ENCODE measurements at places on chromosomes 11 and 22.
A peak's percentile ranks its signal among the peaks of the same experiment; 100 is the strongest.

GRCh38 chr22:44667829-44668189 is 34.2 kb upstream of the PRR5 start:
- ATAC-seq = peak; percentile 73

GRCh38 chr22:41619979-41620588 is 759 bp downstream of the DESI1 start:
- ATAC-seq = peak; percentile 14

GRCh38 chr11:8261291-8261690 is 2.4 kb downstream of the LMO1 start:
- ATAC-seq = no peak

DNA sequence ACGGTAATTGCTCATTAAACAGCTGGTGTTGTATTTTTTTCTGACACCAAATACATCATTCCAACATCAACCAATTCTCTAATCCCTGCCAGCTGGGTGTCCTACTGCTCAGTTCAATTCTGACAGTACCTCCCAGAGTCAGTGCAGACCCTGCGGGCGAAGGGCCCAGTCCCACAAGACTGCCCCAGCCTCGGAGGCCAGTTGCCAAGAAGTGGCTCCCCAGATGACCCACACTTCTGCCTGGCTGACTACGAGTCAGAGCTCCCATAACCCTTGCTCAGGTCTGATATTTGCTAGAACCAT is 147.2 kb downstream of the CTTN start:
- no peak for ATAC-seq

DNA sequence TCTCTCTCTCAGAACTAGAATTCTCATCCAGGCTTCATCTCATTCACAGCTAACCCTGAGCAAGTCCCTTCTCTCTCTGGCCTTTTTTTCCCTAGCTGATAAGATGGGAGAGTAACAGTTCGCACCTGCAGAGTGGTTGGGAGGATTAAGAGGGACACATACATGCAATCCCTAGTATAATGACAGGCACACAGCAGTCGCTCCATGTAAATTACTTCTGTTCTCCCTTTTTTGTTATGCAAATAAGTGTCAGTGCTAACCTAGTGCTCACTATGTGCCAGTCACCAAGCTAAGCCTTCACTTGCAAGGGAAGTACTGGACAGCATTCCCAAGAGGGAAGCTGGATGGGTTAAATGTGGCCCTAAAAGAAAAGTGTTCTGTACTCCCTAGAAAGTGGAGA is 63.4 kb downstream of the TENM4 start:
- no peak for ATAC-seq

GRCh38 chr11:34358728-34359547 is 1.1 kb upstream of the ABTB2 start:
- peak; percentile 4 for ATAC-seq

- ATAC-seq = peak; percentile 22
These were observed 2.1 kb downstream of the KMT2A start for GRCh38 chr11:118438314-118438931.

- no peak for ATAC-seq
These were observed 29.9 kb downstream of the LRFN4 start for GRCh38 chr11:66886671-66887221.

DNA sequence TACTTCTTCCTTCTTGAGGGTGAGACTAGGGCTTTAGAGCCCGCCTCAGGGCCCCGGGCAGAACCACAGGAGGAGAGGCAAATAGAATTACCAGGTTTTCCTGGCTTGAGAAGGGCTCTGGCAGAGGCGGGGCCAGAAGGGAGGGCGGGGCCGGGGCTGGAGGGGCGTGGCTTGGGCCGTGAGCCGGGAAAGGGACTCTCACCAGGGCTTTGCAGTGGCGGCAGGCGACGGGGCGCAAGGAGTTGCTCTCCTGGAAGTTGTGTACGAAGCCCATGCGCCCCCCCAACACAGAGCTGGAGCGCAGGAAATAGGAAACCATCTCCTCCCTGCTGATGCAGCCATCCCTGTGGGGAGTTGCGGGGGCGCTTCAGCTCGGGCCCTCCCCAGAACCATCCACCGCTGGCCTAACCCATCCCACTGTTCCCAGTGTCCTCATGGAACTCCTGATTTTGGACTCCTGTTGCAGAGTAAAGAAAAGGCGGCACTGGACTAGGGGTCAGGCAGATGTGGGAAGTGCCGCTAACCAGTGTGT is 6.9 kb upstream of the NRXN2 start:
- peak; percentile 52 for ATAC-seq

DNA sequence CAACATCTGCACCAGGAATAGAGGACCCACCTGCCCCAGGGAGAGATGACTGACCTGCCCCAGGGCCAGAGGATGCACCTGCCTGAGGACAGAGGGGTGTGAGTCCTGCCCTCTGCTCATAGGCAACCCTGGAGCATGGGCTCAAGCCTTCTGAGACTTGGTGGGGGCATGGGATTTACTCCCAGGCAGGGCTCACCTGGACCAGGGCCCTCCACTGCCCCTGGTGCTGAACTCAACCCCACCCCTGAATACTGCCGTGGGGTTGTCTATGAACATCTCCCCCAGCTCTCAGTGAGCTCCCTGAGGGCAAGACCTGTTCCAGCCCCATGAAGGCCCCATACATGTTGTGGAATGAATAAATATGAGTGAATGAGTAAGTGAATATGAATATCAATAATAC is 33.8 kb upstream of the MUC5AC start:
- ATAC-seq = peak; percentile 55

GRCh38 chr11:113405724-113406478 is 18.3 kb downstream of the ANKK1 start:
- no peak for ATAC-seq

DNA sequence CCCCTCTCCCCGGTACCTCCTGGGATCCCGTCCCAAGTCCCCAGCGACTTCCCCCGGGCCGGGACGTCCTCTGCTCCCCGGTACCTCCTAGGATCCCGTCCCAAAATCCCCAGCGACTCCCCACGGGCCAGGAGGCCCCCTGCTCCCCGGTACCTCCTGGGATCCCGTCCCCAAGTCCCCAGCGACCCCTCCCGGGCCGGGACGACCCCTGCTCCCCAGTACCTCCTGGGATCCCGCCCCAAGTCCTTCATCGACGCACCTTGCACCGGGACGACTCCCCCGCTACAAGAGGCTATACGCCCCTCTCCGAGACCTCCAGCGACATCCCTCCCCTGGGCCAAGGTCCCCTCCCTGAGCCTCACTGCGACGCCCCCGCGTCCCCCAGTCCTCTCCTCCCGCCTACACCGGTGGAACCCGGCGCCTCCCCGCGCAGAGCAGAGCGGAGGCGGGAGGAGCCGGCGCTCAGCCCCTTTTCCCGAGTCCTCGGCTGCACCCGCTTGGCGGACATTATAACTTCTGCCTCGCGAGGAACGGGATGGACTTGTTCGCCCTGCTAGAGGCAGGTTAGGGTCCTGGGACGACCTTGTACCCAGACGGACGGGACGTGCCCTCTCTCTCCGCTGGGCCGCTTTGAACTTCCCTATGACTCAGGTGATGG is 912 bp downstream of the KREMEN1 start:
- no peak for ATAC-seq

Data from activated T-helper 17 cell treated with anti-CD3 and anti-CD28 coated beads, Interleukin-2, amount 50 U/mL, for 72 hours (primary cell).